Activated CD8-positive, alpha-beta memory T cell treated with anti-CD3 and anti-CD28 coated beads, Interleukin-2, amount 50 U/mL, for 4 hours (primary cell): ENCODE measurements at places on chromosomes 2 and 18.

DNA sequence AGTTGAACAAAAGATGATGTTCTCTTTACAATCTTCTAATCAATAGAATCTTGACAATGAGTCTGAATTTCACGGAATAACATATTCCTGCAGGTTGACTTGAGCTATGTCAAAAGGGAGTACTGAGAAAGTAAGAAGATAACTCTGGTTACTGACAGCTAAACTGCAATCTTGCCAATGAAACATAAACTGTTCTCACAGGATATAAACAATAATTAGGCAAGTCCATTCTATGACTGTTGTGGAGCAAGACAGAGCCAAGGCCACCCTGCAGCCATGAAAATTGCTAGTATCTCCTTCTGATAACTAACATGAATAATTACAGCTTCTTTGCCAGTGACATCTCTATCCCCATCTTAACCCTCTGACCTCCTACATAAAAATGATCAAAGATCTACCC, 6.3 kb upstream of the RPRD1A start:
- no peak for DNase-seq

- no peak for DNase-seq
Measured at GRCh38 chr2:634636-635388, 42.4 kb downstream of the TMEM18 start.

- DNase-seq: no peak
Measured at GRCh38 chr2:8582191-8582590, 99.7 kb upstream of the ID2 start.

GRCh38 chr2:84965827-84966226, 5.1 kb upstream of the KCMF1 start:
- no peak for DNase-seq

GRCh38 chr2:65278531-65278981, 50.9 kb downstream of the ACTR2 start:
- no peak for DNase-seq

DNA sequence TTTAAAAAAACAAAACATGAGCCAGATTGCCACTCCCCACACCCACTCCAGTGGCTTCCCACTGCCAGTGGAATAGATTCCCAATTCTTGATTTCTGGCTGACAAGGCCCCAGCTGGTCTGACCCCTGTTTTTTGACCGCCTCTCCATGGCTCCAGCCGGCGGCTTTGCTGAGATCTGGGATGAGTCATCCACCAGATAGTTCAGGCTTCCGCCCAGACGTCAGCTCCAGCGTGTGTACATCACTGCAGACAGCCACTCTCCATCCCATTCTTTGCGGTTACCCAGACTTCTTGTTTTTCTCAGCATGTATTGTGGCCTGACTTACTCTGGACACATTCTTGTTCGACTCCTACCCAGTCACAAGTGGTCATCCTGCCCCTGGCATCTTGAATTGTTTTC, 227.9 kb downstream of the GBX2 start:
- no peak for DNase-seq

- peak; percentile 80 for DNase-seq
Measured at GRCh38 chr2:159118115-159118858, 149.8 kb downstream of the TANC1 start.

DNA sequence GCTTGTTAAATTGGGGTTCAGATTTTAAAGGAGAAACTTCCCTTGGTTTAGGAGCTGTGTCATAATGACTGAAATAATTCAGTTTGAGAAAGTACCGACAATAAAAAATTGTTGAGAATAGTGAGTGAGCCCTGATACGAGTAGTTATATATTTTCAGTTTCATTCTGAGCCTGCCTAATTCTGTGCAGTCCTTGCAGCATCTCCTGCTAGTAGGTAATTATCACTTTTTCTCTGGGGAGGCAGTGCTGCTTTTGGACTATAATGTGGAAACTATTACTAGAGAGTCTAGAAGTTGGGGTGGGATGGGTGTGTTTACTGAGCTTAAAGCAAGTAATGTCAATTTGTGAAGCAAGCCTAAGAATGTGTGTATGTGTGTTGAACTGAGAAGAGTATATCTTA, 21.7 kb downstream of the ZNF638 start:
- no peak for DNase-seq
